H1 (cell line): ENCODE measurements at places on chromosomes 7 and 10. TPM values are rescaled to one million over a fixed set of nuclear protein-coding genes. Genes with fewer than 3 reads are reported as not detected.

DNA sequence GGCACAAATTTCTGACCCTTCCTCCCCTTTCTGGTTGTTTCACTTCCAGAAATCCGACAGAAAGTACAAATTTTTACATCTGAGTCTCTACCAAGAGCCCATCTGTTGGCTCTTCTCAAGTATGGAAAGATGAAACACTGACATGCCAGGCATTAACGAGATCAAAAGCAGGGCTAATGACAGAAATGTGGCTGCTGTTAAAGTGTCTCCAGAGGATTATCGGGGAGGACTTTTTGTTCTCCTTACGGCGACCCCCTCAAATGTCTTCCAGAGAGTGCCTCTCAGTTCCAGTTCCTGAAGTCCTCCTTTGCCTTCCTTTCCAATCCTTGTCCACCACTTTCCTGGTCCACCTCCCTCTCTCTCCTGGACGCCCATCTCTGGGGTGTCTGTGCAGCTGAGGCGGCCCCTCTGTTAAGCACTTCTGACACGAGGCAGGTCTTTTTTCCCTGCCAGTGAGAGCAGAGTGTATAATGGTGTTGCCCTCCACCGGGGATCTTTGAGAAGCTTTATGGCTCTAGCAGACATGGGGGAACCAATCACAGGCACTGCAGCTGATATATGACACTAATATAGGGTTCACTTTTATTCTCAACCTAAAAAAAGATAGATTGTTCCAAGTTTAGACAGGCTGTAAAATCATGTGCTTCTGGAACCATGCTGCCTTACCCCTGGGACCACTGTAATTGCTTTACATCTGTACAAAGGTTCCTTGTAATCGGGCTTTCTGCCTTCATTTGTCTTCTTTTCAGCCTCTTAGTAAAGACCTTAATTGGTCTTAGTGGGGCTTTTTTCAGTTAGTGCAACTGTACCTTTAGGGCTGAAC lies 757.1 kb downstream of the AUTS2 start:
- no peak for DNase-seq

DNA sequence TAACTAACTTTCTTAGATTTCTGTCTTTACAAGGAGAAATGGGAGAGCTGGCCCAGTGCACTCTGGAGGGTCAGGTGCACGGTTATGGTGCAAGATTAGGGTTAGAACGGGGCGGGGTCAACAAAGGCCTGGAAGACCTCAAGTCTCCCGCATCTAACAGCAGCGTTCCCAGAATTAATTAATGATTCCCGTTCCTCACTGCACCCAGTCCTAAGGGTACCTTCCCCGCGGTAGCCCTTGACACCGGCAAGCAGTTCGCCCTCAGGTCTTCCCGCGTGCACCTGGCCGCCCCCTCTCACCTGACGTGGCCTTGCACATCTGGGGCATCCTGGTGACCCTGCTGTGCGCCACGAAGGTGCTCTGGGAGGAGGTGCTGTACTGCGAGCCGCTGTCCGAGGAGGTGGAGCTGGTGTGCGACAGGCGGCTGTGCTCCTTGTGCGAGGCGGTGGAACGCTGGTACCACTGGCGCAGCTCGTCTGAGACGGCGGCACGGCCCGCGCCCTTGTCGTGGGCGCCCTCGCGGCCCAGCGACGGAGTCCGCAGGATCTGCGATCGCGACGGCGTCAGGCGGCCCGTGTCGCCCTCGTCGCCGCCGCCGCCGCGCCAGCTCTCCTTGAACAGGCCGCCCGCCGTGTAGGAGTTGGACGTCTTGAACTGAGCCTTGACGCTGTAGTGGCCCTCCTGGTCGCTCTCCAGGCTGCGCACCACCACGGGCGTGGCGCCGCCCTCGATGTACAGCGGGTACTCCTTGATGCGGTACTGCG lies 69.8 kb downstream of the PRPF18 start:
- DNase-seq = no peak

The CYP3A5 gene
- total RNA-seq = not detected in 2 replicates

GRCh38 chr10:124542336-124542735 lies 80.7 kb downstream of the LHPP start:
- no peak for DNase-seq

DNA sequence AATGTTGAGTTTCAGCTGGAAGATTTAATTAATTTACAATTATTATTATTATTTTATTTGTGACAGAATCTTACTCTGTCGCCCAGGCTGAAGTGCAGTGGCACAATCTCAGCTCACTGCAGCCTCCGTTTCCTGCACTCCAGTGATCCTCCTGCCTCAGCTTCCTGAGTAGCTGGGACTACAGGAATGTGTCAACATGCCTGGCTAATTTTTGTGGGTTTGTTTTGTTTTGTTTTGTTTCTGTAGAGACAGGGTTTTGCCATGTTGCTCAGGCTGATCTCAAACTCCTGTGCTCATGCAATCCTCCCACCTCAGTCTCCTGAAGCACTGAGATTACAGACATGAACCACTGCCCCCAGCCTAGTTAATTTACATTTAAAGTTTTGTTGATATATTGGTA lies 93.8 kb upstream of the MEOX2 start:
- no peak for DNase-seq

The PRXL2A gene
- total RNA-seq = 58.3 and 60.1 TPM in 2 replicates

GRCh38 chr7:116164552-116165306 lies 45.6 kb upstream of the TES start:
- no peak for DNase-seq

DNA sequence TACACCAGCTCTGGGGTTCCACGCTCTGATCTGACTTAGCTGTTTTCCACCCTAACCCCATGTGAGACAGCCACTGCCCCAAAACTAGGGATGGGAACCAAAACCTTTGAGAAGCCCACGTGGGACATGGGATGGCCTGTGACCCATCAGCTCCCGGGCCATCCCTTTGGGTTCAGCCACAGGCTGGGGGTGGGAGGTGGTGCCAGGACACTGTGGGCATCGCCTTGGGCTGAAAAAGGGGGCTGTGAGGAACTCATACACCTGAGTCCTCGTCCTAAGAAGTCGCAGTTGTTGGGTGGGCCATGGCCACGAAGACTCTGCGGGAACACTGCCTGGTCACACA lies 379.1 kb downstream of the DNAJB6 start:
- DNase-seq = no peak

- DNase-seq = no peak
These were observed 114.1 kb upstream of the CARD11 start for GRCh38 chr7:3157566-3158287.

GRCh38 chr10:30207485-30208052 lies 141.5 kb downstream of the MTPAP start:
- DNase-seq = no peak

DNA sequence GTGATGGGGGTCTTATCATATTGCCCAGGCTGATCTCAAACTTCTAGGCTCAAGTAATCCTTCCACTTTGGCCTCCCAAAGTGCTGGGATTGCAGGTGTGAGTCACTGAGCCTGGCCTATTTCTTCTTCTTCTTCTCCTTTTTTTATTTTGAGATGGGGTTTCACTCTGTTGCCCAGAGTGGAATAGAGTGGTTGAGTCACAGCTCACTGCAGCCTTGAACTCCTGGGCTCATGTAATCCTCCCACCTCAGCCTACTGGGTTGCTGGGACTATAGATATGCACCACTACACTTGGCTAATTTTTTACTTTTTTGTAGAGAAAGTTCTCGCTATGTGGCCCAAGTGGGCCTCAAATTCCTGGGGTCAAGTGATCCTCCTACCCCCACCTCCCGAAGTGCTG lies 124.3 kb downstream of the SKIDA1 start:
- DNase-seq = no peak

- no peak for DNase-seq
These were observed 25.2 kb downstream of the SEC23IP start for GRCh38 chr10:119917777-119918176.

- no peak for DNase-seq
These were observed 206.6 kb upstream of the SH2B2 start for GRCh38 chr7:102080019-102080433.

The ZNF25 gene
- 0.78 and 1.3 TPM in 2 replicates for total RNA-seq

DNA sequence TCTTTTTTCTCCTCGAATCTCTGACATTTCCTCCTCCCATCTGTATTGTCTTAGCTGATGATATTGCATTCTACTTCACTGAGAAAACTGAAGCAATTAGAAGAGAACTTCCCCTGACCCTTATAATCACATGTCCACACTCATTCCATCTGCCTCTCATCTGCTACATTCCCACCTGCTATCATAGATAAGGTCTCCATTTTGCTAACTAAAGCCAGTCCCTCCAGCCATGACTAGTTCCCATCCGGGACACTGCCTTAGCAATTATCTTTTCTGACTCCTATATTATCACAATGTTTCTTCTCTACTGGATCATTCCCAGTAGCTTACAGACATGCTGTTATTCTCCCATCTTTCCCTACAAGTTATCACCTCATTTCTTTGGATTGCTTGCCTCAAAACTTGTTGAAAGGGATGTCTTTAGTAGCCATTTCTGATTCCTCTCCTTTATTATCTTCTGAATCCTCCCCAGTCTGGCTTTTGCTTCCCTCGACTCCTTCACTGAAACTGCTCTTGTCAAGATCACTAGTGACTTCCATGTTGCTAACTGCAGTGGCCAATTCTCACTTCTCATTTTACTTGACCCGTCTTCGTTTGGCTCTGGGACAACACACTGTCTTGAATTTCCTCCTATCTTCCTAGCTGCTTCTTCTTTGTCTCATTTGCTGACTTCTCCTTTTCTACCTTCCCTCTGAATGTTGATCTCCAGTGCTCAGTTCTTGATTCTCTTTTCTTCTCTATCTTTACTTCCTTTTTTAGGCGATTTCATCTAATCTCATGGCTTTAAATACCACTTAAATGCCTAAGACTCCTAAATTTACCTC lies 35.9 kb downstream of the FZD1 start:
- DNase-seq = no peak

The CHST3 gene
- total RNA-seq = 5.7 and 5.8 TPM in 2 replicates

The RBAK gene
- 16.1 and 18.2 TPM in 2 replicates for total RNA-seq

DNA sequence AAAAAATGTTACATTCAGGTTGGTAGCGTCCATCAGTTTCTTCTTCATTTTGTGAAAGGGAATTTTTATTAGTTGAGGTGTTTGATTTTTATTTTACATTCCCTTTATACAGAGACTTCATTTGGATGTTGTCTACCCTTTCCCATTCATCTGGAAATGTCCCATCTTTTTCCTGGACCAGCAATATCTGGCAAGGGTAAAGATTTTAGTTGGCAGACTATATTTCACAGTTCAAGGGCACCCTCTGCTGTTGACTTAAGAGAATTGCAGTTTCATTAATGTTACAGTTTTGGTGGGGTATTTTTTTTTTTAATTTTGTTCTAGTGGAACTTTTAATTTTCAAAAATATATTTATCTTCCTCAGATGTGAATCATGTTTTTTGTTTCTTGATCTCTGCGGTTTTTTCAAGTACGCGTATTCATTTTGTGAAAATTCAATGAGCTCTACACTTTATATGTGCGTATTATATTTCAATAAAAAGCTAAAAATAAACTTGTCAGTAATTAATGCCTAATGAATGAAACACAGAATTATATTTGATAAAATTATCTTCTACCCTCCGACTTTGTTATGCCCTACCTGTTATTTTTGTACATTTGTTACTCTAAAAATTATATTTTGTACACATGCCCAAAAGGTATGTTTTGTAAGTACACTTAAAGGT lies 97.9 kb upstream of the KLF14 start:
- no peak for DNase-seq

The SPDYE2 gene
- total RNA-seq = not detected in 2 replicates

- DNase-seq = no peak
These were observed 232.4 kb upstream of the KLF14 start for GRCh38 chr7:130966246-130967009.

- no peak for DNase-seq
These were observed 136.3 kb downstream of the DPY19L1 start for GRCh38 chr7:34900891-34901513.

- DNase-seq = no peak
These were observed 89.2 kb upstream of the PFKP start for GRCh38 chr10:2978111-2978510.

- no peak for DNase-seq
These were observed 142.8 kb downstream of the ADK start for GRCh38 chr10:74293686-74294371.

The ASB4 gene
- not detected in 2 replicates for total RNA-seq

The RAB11FIP2 gene
- 12.7 and 14.5 TPM in 2 replicates for total RNA-seq

The AQP1 gene
- 0.17 and 0.19 TPM in 2 replicates for total RNA-seq

DNA sequence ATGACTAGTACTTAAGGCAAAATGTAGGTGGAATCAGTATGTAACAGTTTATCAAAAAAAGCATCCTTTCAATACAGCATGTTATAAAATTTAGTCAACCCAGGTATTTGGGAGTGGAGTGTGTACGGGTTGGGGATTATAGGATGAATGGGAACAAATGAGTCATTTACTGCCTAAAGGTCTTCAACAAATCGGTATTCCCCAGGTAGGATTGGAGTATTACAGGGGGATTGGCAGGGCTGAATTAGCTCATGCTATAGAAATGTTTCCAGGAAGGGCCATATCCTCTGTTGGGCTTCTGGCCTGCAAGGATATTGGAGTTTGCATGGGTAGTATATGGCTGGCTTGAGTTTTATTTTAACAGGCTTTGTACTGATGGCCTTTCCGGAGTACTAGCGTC lies 723.7 kb downstream of the SORCS1 start:
- DNase-seq = no peak

- no peak for DNase-seq
These were observed 57.2 kb downstream of the CALML3 start for GRCh38 chr10:5581670-5582566.

DNA sequence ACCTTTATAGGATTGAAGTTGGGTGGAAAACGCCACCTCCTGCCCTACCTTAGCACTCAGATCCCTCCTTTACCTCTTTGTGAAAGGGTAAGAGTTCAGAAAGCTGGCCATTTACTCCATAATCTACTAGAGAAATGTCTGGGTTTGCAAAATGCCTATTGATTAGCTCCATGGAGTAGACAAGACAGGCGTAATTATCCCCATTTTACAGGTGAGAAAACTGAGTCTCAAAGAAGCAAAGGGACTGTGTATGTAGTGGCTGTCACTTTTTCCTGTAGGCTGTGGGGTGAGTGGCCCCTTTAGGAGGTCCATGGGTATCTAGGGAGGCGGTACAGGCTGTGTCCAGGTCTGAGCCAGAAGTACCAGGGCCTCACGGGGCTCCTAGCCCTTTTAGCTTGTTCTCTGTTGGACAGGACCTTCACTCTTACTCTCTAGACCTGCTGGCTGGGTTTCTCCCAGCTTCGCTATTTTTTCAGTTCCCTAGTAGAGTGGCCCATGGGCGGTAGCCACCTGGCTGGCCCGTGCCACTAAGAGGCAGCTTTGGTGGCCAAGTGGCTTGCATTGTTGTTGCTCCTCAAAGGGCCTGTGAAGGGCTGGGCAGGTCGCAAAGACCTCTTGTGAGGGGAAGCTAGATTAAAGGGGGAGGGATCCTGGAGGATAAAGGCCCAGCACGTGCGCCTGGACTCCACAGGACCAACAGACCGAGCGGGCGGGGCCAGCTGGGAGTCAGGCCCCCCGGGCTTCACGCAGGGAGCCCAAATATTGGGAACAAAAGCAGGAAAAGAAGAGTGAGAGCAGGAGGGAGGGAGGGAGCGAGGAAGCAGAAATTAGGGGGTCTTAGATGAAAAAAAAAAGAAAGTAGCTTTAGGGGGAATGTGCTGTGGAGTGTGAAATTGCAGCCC lies 4.7 kb upstream of the PAX2 start:
- DNase-seq = peak; percentile 72
